Frontal cortex (tissue), 4 donors: ENCODE measurements at places on chromosomes 11 and 22.

- no peak for DNase-seq
Observed at GRCh38 chr11:73121692-73122091, 20.4 kb downstream of the FCHSD2 start.

GRCh38 chr11:28702450-28702790, 594.2 kb downstream of the METTL15 start:
- no peak for DNase-seq

GRCh38 chr11:120835601-120836228, 188.2 kb upstream of the TBCEL start:
- no peak for DNase-seq

DNA sequence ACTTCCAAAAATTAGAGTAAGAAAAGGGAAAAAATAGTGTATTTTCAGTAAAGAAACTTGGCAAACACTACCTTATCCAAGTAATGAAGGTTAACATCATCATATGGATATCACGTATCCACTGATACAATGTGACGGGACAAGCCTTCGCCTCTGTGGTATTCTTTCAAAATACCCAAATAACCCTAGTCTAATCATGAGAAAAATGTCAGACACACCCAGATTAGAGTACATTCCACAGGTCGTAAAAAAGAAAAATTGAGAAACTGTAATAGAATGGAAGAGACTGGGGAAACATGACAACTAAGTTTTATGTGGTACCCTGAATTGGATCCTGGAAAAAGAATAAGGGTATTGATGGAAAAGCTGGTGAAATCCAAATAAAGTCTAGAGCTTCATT, 48.9 kb downstream of the NARS2 start:
- DNase-seq = no peak

GRCh38 chr11:128786507-128786906, 80.6 kb downstream of the KCNJ1 start:
- DNase-seq = no peak

- no peak for DNase-seq
Observed at GRCh38 chr11:113694390-113694789, 11.7 kb downstream of the TMPRSS5 start.

GRCh38 chr11:82765466-82766034, 31.9 kb upstream of the FAM181B start:
- DNase-seq = no peak

DNA sequence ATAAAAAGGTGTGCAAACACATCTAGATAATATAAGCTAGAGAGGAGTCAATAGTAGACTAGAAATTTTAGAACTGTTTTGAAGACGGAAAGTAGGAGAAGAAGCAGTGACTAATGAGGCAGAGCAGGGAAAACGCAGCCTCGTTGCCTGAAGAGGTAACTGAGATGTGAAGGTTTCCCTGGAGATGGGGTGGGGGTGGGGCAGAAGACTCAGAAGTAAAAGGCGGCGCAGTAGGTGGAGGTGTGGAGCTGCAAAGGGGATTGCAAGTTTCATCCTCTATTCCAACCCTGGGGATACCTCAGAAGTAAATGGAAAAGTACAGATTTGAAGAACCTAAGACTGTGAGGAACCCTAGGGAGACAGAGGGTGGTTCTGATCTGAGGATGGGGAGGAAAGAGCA, 109.5 kb downstream of the TMPRSS5 start:
- no peak for DNase-seq

DNA sequence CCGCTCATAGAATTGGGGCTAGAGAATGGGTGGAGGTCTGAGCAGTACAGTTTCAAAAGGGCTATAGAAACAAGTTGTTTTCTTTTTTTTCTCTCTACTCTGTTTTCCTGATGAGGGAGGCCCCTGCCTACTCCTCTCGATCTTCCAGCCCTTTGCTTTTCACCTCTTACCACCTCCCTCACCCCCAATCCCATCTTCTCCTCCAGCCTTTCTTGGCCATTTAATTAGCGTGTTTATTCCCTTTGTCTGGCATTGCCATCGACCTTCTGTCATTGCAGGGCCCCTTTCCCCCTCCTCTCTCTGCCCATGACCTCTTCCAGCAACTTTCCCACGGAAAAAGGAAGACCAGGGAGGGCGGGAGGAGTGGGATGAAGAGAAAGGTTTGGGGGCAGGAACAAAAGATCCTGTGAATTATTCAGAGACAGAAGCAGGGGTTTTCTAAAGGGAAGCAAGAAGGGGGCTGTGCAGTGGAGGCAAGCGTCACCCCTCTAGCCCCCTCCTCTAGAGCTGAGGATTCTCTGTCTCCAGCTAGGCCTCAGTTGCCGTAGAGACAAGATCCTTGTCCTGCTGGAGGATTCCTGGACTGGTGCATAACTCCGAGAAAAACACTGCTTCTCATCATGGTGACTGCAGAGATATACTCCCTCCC, 12.9 kb downstream of the DTX4 start:
- DNase-seq = no peak

GRCh38 chr11:47466701-47467250, 17.8 kb upstream of the RAPSN start:
- peak; percentile 39 for DNase-seq

GRCh38 chr22:43941449-43941848, 13.8 kb upstream of the SAMM50 start:
- no peak for DNase-seq

DNA sequence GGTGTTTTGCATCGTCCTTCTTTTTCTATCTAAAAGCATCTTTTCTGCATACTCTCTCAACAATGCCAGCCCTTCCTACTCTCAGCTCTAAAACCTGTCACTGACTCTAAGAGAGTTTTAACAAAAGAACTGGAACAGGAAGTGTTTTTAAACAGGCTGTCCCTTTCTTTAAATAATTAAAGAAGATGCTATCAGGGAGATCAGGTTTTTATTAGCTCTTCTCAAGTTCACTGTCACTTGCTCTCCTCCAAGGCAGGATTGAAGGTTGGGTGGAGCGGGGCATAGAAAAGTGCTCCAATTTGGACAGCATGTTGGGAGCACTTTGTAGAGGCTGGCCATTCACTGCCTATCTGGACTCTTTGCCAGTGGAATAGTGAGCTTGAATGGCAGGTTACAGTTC, 56.4 kb upstream of the BARX2 start:
- DNase-seq = no peak

GRCh38 chr22:45083659-45084305, 74.0 kb upstream of the PHF21B start:
- DNase-seq = no peak

GRCh38 chr11:62306227-62306626, 7.4 kb upstream of the SCGB1D4 start:
- no peak for DNase-seq

DNA sequence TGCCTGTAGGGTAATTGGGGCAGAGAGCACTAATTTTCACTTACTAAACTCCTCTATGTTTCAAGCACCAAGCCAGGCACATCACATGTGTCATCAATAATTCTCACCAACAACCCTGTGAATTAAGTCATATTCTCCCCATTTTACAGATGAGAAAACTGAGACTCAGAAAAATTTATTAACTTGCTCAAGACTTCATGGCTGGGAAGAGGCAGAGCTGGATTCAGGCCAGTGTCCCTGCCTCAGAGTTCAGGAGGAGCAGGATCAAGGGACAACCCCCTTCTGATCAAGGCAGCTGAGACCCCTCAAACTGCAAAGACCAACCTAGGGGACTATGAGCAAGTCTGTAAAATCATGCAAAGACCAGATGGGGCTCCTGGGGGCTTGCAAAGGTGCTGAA, 2.1 kb downstream of the SMIM35 start:
- no peak for DNase-seq

- DNase-seq = no peak
Observed at GRCh38 chr11:121522043-121522941, 69.5 kb upstream of the SORL1-AS1 start.

DNA sequence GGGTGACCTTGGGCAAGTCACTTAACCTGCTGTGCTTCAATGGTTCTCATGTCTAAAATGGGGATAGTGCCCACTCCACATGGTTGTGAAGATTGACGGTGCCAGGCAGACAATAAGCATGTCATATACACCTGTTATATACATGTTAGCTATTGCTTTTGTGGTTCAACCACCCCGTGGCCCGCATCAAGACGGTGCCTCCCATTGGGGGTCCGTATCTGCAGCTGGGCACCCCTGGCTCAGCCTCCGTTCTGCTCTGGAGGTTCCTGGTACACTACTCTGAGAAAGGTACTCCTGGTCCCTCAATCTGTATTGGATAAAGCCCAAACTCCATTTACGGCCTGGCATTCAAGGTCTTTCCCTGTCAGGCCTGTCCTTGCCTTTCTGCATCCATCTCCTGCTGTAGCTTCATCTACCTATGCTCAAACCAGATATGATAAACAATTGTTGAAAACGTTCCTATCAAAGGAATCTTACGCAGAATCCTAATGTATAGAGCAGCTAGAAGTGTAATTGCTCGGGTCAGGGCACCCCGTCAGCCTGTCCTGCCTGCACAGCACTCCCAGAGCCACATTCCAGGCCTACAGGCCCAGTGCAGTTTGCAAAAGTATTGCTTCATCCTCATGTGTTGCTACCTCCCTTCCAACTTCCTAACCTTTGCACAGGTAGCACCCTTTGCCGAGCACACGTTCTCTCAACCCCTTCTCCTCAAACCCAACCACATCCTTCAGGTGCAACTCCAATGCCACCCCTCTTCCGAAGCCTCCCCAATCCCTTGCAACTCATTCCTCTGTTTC, 194.9 kb downstream of the BCR start:
- DNase-seq = no peak

GRCh38 chr11:115653076-115653475, 148.9 kb upstream of the CADM1 start:
- DNase-seq = no peak

DNA sequence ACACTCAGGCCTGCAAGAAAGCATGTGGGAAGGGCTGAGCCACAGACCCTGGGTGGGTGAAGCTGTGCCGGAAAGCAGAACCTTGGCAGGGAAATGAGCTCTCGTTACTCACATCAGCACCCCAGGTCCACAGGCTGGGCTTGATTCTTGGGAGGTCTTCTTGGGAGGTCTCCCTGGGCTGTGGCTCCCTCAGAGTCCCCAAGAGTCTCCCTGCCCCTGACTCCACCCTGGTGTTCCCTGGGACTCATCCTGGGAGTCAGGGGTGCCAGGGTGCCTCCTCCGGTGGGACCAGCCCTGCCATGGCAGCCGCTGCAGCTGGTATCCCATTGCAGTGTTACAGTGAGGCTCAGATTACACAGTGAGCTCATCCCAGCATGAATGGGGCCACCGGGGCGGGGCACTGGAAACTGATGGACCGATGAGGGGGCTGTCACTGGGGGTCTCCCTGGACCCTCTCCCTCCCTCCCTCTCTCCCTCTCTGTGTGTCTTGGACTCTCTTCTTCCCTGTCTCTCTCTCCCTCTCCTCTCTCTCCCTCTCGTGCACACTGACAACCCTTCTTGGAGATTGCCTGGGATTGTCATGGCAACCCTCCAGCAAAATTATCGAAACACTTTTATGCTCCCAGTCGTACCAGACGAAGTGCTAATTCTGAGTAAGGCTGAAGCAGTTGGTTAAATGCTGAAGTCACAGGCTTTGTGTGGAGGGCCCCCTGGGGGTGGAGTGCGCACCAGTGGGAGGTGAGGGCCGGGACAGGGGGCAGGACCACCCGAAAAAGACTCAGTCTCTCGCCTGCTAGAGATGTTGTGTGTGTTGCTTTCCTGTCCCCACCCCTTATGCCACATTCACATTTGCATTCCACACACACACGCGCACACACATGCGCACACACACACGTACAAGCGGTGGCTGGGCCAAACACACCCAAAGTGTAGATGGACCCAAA, 8.6 kb upstream of the C11orf96 start:
- no peak for DNase-seq

- DNase-seq = peak; percentile 17
Observed at GRCh38 chr11:130211781-130212401, 52.3 kb downstream of the ST14 start.

DNA sequence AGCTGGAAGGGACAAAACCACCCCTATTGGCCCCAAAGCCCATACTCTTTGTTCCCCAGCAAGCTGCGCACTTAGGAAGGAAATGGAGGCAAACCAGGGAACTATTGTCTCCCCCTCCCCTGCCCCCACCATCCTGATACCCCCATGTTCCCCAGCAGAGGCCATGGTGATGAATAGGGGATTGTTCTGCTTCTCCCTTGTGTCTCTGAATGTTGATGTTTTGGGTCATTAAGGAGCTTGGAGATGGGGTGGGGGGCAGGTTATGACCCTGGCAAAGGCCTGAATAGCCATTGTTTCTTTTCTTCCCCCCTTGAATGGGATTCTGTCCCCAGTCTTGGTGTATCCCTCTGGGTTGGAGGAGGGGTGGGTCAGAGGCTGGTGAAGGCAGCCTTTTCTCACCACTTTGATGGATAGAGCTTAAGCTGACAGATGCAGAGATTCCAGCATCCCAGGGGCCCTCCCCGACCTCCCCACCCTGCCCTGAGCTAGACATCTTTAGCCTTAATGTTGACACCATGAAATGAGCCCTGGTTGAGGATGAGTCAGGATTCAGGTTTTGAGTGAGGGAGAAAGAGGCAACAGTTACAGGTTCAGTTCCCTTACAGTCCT, 8.3 kb downstream of the DTX4 start:
- DNase-seq = peak; percentile 38

DNA sequence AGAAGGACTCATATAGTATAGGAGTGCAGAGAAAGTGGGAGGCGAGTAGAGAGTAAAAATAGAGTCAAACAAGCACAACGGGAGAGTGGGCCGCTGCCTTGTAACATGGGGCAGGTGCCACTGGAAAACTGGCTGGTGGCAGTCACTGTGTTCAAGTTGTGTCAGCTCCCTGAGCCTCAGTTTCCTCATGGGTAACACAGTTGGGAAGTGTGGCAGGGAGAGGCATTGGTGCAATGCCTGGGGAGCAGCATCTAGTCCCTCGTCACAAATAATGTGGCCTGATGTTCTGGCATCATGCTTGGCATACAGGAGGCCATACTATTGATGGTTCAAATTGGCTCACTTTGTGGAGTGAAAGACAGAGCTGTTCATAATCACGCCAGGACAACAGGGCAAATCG, 78.9 kb upstream of the SPON1 start:
- no peak for DNase-seq

DNA sequence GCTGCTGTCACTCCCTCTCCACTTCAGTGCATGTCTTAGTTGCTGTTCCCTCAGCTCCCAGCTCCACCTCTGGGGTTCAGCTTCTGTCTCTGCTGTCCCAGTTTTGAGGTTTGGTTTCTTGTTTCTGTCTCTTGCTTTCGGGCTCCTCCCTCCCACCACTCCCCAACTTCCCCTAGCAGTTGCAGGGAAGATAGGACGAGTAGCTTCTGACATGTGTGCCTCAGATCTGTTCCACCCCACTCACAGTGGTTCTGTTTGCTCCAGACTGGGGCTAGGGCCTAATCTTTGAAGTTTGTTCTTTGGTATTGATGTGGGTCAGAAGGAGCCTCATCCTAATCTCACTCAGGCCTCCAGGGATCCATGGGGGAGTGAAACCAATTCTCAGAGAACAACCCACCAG, 2.6 kb upstream of the RRM1 start:
- DNase-seq = no peak

- DNase-seq = no peak
Observed at GRCh38 chr11:79201677-79202347, 239.0 kb downstream of the TENM4 start.

- DNase-seq = no peak
Observed at GRCh38 chr11:1943576-1943975, 3.6 kb upstream of the MRPL23 start.

GRCh38 chr11:103541186-103541795, 432.1 kb downstream of the DYNC2H1 start:
- no peak for DNase-seq
